ENCODE measurements at places on chromosomes 7 and 10. TPM values are rescaled to one million over a fixed set of nuclear protein-coding genes. Genes with fewer than 3 reads are reported as not detected.

SOSTDC1 gene
- total RNA-seq = not detected

GRCh38 chr10:116690356-116691322 is 51.7 kb downstream of the HSPA12A start:
- no peak for DNase-seq

- DNase-seq = no peak
Observed at GRCh38 chr7:50552139-50552538, 13.1 kb downstream of the DDC start.

- no peak for DNase-seq
Observed at GRCh38 chr10:100978901-100979195, 8.4 kb downstream of the MRPL43 start.

Measured in CD8-positive, alpha-beta memory T cell (primary cell).